ENCODE measurements at places on chromosomes 16 and 17.

DNA sequence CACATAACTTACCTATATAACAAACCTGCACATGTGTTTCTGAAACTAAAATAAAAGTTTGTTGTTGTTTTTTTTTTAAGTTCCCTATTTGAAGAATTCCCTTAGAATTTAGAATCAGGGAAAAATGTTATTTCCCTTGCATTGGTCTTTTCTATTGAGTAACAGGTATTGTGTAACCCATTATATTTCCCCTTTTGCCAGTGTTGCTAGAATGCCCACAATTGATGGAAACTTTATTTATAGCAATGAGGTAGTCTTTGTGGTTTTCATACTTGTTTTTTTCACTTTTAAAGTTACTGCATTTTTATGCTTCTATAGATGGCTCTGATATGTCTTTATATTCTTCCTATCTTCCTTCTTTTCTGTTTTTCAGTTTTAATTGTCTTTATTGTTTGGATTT lies 3.9 kb downstream of the NLRP1 start:
- DNase-seq: no peak

DNA sequence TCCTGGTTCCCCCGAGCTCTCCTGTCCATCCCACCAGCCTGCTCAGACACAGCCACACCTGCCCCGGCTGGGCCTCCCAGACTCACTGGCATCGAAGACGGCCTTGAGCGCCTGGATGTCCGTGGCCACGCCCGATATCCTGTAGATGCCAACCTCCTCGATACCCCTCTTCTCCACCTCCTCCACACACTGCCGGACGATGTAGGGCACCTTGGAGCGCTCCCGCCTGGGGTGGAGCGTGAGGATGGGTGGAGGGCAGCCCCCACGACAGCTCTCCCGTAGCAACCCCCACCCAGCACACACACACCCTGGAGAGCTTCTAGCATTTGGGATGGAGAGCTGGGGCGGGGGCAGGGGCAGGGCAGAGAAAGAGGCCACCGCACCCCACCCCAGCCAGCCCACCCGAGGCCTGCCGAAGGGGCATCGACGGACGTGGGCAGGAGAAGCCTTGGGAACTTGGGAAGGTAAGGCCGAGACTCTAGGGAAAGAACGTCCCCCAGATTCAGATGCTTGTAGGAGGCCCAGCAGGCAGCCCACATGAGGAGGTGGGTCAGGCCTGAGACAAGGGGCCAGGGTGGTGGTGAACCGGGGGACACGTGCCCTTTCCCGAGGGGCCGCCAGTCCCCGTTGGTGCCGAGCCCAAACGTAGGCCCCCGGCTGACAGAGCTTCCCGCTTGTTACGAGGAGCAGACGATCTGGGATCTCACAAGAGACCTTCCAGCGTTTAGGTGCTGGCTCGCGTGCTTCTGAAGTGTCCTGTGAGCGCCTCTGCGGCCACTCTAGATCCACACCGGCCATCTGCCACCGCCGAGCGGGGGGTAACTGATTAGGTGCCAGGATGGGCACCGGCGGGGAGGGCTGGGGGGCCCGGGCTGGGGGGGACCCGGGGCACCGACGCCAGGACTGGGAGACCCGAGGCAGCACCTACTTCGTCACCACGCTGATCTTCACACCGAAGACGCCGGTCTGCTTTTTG lies 15.1 kb downstream of the TIMM22 start:
- DNase-seq: no peak

GRCh38 chr17:57622683-57623433 lies 122.2 kb downstream of the CCDC182 start:
- DNase-seq: no peak

GRCh38 chr17:80829166-80829813 lies 162.4 kb upstream of the CHMP6 start:
- no peak for DNase-seq

- no peak for DNase-seq
These were observed 241.6 kb downstream of the CNTNAP4 start for GRCh38 chr16:76518781-76519180.

GRCh38 chr16:17467923-17468540 lies 2.7 kb downstream of the XYLT1 start:
- no peak for DNase-seq

DNA sequence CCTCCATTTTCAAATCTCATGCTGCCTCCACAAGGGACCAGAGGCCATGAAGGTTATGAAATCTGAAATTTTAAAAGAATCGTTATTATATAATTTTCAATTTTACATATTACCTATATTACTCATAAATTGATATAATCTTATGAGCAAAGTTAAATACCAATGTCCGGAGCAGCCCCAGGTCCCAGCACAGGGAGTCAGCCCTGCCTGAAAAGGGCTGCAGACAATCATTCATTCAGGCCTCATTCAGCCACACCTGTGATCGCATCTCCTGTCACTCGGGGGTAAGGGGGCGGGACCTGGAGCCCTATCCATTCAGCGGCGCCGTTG lies 172.5 kb downstream of the AHSP start:
- DNase-seq: no peak

GRCh38 chr16:47574091-47575054 lies 113.2 kb downstream of the PHKB start:
- no peak for DNase-seq

DNA sequence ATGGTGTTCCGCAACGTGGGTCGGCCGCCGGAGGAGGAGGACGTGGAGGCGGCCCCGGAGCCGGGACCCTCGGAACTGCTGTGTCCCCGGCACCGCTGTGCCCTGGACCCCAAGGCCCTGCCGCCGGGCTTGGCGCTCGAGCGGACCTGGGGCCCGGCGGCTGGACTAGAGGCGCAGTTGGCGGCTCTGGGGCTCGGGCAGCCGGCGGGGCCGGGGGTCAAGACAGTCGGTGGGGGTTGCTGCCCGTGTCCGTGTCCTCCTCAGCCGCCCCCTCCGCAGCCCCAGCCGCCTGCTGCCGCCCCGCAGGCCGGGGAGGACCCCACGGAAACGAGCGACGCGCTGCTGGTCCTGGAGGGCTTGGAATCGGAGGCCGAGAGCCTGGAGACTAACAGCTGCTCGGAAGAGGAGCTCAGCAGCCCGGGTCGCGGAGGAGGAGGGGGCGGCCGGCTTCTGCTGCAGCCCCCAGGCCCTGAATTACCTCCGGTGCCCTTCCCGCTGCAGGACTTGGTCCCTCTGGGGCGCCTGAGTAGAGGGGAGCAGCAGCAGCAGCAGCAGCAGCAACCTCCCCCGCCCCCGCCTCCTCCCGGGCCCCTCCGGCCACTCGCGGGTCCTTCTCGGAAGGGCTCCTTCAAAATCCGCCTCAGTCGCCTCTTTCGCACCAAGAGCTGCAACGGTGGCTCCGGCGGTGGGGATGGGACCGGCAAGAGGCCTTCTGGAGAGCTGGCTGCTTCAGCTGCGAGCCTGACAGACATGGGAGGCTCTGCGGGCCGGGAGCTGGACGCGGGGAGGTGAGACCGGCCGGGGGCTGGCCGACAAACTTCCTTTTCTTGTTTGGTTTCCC lies 821 bp downstream of the SOCS7 start:
- no peak for DNase-seq

GRCh38 chr16:55100100-55100499 lies 169.4 kb downstream of the IRX5 start:
- DNase-seq: no peak

GRCh38 chr17:79836510-79836971 lies 2.7 kb downstream of the CBX4 start:
- no peak for DNase-seq

GRCh38 chr17:30170415-30170987 lies 53.9 kb downstream of the NSRP1 start:
- no peak for DNase-seq

DNA sequence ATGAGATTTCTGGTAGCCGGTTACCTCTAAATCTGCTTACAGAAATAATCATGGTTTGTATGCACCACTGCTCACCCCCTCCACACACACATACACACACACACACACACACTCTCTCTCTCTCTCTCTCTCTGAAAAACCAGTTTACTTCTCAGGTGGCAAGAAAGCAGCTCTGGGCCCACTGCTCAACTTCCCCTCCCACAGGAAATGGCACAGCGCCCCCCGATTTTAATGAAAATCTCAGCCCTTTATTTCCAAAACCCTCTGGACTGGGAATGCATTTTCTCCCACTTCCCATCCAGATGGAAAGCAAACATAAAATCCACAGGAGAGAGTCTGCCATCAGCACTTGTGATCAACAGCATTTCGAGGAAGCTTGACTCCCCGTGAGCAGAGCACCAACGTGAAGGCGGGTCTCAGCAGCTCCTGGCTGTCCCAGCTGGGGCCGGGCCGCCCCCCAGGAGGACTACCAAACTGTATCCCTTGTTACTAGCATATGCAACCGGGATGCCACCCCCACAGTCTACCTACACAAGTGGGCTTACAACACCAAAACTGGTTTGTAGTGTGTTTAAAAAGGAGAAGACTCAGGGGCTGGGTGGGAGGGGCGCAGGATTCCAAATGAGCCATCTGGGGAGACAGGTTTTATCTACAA lies 121.1 kb downstream of the SLC39A11 start:
- no peak for DNase-seq

DNA sequence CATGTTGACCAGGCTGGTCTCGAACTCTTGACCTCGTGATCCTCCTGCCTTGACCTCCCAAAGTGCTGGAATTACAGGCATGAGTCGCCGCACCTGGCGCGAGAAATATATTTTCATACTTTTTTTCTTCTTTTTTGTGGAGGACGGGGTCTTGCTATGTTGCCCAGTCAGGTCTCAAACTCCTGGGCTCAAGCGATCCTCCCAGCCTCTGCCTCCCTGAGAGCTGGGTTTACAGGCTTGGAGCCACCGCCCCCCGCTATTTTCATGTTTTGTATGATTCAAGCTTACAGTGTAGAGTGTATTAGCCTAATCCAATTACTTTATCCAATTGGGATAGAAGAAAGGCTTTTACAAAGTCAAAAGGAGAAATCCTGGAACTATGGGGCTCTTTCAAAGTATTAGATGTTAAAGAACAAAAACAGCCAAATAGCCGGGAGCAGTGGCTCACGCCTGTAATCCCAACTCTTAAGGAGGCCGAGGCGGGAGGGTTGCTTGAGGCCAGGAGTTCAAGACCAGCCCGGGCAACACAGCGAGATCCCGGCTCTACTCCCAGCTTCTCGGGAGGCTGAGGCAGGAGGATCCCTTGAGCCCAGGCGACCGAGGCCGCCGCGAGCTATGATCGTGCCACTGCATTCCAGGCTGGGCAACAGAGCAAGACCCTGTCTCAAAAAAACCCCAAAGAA lies 1.4 kb upstream of the MAP1LC3B start:
- no peak for DNase-seq
